ENCODE measurements at places on chromosomes 4 and X. TPM values are rescaled to one million over a fixed set of nuclear protein-coding genes. Genes with fewer than 3 reads are reported as not detected.

Gene EREG
- not detected for total RNA-seq

Gene ARMCX6
- total RNA-seq: 65.6 TPM

Gene HHIP
- total RNA-seq: 1.3 TPM

Gene GCNA
- 2.3 TPM for total RNA-seq

Gene PABPC1L2A
- total RNA-seq: 0.23 TPM

Gene GAGE12E
- total RNA-seq: not detected

Gene SLC10A4
- total RNA-seq: 2.0 TPM

Gene LONRF3
- 0.30 TPM for total RNA-seq

Gene ASB9
- 0.28 TPM for total RNA-seq

Gene GNRHR
- total RNA-seq: not detected

Gene ADGRG2
- total RNA-seq: 0.20 TPM

Gene ASB5
- not detected for total RNA-seq

Gene STBD1
- total RNA-seq: 0.47 TPM

Gene S100G
- not detected for total RNA-seq

Gene TEX13C
- total RNA-seq: not detected

Gene NWD2
- 0.05 TPM for total RNA-seq

Gene FREM3
- total RNA-seq: not detected

Gene PTCHD1
- 0.32 TPM for total RNA-seq

Data from neural crest cell (in vitro differentiated cells).